GM23248 (cell line): ENCODE measurements at places on chromosomes 4 and X.
A peak's percentile ranks its signal among the peaks of the same experiment; 100 is the strongest.

GRCh38 chr4:119897260-119897659 is 169.4 kb downstream of the MAD2L1 start:
- no peak for DNase-seq

DNA sequence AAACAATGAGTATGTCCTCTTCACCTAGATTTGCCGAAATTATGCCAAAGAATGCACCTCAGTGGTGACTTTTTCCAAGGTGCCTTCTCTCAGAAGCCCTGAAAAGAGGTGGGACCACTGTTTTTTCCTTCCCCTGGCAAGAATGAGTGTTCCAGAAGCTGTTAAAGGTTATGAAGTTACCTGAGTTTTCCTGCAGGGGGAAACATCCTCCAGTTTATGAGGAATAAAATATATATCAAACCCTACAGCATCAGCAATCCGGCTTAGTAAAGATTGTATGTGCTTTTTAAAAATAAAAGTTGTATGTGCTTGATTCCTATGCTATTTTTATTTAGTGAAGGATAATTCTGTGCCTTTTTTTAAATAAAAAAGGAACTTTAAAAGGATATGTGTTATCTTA is 73.3 kb downstream of the RBM46 start:
- peak; percentile 32 for DNase-seq

- DNase-seq: peak; percentile 28
Measured at GRCh38 chrX:18422886-18423285, 2.5 kb upstream of the CDKL5 start.

DNA sequence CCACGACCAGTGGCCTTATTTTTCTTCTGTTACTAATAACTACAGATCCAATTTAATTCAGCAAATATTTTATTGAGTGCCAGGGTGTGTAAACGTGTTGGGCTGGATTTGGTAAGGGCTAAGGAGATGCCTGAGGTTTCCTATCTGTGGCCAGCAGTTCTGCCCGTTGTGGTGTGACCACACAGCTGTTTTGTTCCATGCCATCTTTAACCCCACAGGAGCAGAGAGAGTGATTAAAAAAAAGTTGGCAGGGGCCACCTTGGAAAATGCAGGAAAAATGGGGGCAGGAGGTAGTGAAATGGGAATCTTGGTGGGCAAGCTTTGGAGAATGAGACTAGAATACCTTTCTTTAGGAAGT is 1.1 kb downstream of the PLAC8 start:
- DNase-seq: no peak
